ENCODE measurements at places on chromosomes 6 and 20.

- no peak for DNase-seq
Measured at GRCh38 chr6:28673417-28673786, 147.7 kb downstream of the GPX5 start.

GRCh38 chr20:19205981-19206396 is 6.5 kb upstream of the SLC24A3 start:
- peak; percentile 75 for DNase-seq

- DNase-seq, result no peak
Measured at GRCh38 chr20:10963717-10964266, 290.0 kb upstream of the JAG1 start.

DNA sequence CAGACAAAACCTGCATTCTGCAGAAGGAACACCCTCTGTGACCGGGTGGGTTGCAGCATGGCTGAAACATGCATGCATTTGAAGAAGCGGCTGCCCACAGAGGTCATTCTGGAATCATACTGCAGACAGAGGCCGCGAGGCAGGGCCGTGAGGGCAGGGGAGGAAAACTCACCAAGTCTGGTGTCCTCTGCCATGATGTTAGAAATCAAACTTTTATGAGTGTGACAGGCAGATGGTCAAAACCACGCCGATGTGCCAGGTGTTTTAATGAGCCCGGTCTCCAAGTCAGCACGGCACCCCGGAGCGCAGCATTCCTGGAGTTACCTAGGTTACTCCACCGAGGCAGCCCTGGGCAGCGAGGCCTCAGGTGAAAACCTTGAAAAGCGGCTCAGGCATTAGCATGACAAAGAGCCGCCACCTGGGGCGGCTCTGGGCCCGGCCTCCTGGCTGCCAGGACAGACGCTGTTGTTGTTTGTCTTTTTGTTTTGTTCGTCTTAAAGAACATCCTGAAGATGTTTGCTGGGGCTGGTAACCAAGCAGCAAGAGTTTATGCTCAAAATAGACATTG is 255.6 kb downstream of the ERMARD start:
- DNase-seq, result no peak

- DNase-seq, result no peak
Measured at GRCh38 chr6:106913111-106913510, 61.4 kb downstream of the CD24 start.

GRCh38 chr20:8490076-8490830 is 358.2 kb downstream of the PLCB1 start:
- DNase-seq, result no peak

DNA sequence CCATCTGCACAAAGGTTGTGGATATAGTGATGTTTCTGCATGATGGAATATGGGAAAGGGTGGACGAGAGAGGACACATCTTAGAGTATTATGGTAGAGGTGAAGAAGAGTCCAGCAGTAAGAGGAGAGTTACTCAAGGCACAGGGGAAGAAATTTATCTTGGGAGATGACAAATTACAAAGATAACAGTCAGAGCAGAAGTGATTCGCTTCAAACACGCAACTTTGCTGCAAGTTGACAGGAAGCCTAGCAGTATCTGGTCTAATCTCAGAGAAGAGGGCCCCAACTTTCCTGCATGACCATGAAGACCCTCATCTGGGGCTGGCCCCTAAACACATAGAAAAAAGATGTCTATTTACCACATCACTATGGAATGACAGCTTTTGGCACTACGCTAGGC is 1.2 kb upstream of the CALHM6 start:
- DNase-seq, result no peak

DNA sequence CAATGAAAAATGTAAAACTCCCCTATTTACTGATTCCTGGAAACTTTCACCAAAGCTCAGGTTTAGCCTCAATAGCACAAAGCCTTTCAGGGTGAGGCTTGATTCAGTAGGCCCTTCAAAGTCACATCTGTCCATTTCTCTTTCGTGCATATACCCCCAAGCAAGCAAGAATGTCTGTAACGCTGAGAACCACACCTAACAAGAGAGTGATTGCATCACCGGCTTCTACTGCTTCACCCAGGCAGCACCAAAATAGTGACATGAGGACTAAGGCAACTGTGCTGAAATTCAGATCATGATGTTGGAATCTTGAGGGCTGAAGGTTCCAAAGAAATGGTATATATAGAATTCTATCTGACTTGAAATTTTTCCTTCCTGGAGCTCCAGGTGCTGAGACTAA is 26.1 kb downstream of the CGA start:
- DNase-seq, result no peak

GRCh38 chr6:15628499-15629131 is 34.2 kb downstream of the DTNBP1 start:
- peak; percentile 82 for DNase-seq

GRCh38 chr20:35305682-35306556 is 13.7 kb upstream of the FAM83C start:
- peak; percentile 96 for DNase-seq

GRCh38 chr6:56745081-56745480 is 102.4 kb upstream of the DST start:
- no peak for DNase-seq

GRCh38 chr6:79188885-79189480 is 45.5 kb downstream of the HMGN3 start:
- DNase-seq, result no peak

DNA sequence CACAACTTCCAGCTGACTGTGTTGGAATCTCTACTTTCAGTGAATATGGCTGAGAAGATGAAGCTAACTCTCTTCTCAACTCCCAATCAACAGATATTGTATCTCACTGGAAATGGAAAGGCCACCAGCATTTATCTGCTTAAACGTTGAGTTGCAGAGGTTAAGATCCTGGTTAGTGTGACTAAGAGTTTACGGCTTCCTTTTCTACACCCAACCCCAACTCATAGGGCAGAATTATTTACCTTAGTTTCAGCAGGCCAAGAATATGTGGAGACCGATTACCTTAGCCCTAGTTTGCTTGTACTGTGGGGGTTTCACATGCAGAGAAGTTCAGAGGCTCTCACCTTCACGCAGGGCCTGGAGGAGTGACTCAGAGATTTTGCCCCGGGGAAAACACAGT is 1026.6 kb downstream of the EYS start:
- DNase-seq, result no peak

DNA sequence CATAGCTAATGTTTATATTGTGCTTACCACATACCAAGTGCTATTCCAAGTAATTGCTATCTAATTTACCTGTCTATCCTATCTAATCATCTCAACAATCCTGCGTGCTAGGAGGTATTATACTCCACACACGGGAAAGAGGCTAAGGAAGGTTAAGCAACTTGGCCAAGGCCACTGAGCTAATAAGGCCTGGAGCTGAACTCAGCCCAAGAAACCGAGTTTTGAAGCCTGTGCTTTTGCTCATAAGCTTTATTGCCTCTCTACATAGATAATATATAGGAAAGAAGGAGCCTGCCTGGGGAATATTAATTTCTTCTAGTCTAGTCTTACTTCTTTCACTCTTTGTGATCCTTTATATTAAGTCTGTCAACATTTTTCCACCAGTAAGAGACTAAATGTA is 67.8 kb upstream of the ADGRF4 start:
- DNase-seq, result no peak

- DNase-seq, result no peak
Measured at GRCh38 chr6:18154507-18155149, at the start of gene TPMT. TSS of gene TPMT (minus strand) at chr6:18155077. CDS start at chr6:18149127, 5,950 bp downstream.

- no peak for DNase-seq
Measured at GRCh38 chr6:56686429-56686828, 43.7 kb upstream of the DST start.

GRCh38 chr6:152330961-152331360 is 306.2 kb downstream of the SYNE1 start:
- no peak for DNase-seq

DNA sequence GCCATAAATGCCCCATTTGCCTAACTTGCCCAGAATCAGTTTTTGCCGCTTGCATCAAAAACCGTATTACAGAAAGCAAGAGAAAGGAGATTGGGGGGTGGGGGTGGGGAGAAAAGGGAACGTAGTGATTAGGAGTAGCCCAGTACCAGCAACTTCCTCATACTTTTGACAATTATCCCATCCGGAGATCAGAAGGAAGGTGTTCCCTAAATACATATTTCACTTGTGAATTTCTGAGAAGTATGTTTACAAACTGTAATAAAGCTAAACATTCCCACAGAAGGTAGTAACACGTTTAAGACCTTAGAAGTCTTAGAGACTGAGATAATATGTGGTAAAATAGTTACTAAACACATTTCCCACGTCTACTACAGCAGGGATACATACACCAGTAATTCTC is 14.5 kb downstream of the PREP start:
- no peak for DNase-seq

DNA sequence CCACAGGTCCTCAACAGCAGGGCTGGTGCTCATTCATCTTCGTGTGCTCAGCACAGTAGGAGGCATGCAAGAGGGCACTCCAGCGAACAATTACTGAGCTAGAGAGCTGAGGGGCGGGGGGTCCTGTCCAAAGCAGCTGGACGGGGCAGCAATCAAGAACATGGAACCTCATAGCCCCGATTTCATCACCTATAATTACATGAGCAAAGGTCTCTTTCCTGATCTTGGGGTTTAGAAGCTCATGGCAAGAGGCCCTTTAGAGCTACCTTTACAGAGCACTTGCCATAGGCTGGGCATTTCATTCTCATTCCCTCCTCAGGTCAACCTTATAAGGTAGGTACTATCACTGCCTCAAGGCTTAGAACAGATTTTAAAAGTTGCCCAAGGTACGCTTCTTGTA is 10.4 kb downstream of the MOCS1 start:
- no peak for DNase-seq

GRCh38 chr20:44762466-44763140 is 16.9 kb downstream of the KCNK15 start:
- no peak for DNase-seq

- DNase-seq, result no peak
Measured at GRCh38 chr20:60056407-60057122, 98.3 kb downstream of the CDH26 start.
